ENCODE measurements at places on chromosomes 7 and 10.

- no peak for DNase-seq
Measured at GRCh38 chr7:120431016-120431415, 158.0 kb downstream of the KCND2 start.

DNA sequence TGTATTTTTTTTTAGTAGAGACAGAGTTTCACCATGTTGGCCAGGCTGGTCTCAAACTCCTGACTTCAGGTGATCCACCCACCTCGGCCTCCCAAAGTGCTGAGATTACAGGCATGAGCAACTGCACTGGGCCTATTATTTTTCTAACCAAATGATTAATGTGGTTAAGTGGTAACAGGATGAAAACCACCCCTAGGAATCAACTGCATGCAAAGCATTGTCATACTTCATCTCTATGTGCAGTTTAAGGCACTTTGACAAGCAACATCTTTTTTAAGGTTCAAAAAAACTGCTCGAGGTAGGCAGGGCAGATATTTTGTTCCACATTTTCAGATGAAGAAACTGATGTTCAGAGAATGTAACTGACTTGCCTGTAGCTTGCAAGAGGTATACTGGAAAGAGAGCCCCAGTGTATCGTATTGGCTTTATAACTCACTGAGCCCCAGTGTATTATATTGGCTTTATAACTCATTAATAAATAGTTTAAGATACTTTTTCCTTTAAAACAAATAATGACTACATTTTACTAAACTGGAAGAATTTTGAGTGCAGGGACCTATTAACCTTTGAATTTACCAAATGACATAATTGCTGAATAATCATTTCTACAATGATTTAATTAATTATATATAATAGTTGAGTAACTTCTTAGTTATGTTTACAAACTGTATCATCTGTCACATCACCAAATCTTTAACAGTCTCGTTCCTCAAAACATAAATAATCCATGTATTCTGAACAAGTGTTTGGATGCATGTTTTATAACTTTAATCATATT lies 38.1 kb downstream of the RTKN2 start:
- DNase-seq: no peak

GRCh38 chr10:69732147-69732825 lies 69.4 kb upstream of the COL13A1 start:
- DNase-seq: no peak

DNA sequence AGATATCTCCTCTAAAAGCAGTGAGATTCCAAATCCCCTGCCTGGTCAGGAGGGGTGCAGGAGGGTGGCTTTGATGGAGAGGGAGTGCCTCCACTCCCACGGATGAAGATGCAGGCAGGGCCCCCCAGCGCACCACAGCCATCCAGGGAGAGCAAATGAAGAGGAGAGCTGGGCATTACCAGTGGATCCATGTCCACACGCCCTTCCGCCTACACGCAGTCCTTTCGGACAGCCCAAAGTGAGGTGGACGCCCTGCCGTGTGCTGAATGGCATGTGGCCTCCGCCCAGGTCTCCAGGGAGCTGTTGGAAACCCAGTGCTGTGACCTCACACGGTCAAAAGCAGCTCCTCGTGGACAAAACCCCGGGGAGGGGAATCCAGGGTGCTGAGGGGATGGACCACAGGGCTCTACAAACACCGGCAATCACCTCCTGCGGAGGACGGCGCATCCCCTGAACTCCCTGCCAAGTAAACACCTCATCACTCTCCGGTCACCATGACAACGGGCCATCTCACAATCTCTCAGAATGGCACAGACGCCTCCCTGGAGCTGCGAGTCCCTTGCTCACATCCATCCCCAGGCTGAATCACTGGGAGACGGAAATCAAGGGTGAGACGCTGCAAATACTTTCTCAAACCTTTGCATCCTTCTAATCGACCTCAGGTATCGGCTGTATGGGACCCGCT lies 35.0 kb upstream of the DNAAF5 start:
- DNase-seq: no peak

DNA sequence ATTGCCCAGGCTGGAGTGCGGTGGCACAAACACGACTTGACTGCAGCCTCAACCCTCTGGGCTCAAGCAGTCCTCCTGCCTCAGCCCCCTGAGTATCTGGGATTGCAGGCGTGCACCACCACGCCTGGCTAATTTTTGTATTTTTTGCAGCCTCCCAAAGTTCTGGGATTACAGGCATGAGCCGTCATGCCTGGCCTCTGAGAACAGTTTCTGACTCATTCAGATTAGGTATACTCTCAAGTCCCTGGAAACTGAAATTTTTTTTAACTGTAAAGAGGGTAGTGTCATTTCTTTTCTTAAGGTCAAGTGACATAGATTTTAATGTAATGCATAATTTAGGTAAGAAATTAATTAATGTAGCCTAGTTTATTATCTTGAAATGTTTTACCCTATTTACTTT lies 104.7 kb downstream of the SEPTIN7 start:
- DNase-seq: no peak

GRCh38 chr10:35743851-35744250 lies 101.8 kb upstream of the FZD8 start:
- DNase-seq: no peak

GRCh38 chr7:148535217-148535616 lies 55.3 kb upstream of the C7orf33 start:
- no peak for DNase-seq

- DNase-seq: peak; percentile 69
Measured at GRCh38 chr10:100338434-100339036, 8.5 kb upstream of the SCD start.

- no peak for DNase-seq
Measured at GRCh38 chr10:19843487-19843886, 27.3 kb downstream of the PLXDC2 start.

- no peak for DNase-seq
Measured at GRCh38 chr7:117137868-117138267, 184.6 kb downstream of the ST7 start.
